ENCODE measurements at places on chromosomes 4 and X. TPM values are rescaled to one million over a fixed set of nuclear protein-coding genes. Genes with fewer than 3 reads are reported as not detected.

Gene NWD2
- total RNA-seq, result 29.0 TPM

Gene FAM47A
- not detected for total RNA-seq

Gene FRG2
- not detected for total RNA-seq

DNA sequence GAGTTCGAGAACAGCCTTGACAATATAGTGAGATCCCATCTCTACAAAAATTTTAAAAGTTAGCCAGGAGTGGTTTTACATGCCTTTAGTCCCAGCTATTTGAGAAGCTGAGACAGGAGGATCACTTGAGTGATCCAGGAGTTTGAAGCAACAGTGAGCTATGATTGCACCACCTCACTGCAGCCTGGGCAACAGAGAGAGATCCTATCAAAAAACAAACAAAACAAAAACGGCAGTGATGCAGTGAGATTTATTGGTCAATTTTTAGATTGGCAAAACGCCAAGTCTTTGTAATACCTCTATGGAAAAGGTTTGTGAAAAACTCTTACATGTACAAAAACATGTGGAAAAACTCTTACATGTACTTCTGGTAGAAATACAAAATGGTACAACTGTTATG, 91.3 kb downstream of the PTPN13 start:
- DNase-seq, result no peak

- no peak for DNase-seq
Observed at GRCh38 chrX:48165241-48165640, 31.4 kb downstream of the SSX5 start.

DNA sequence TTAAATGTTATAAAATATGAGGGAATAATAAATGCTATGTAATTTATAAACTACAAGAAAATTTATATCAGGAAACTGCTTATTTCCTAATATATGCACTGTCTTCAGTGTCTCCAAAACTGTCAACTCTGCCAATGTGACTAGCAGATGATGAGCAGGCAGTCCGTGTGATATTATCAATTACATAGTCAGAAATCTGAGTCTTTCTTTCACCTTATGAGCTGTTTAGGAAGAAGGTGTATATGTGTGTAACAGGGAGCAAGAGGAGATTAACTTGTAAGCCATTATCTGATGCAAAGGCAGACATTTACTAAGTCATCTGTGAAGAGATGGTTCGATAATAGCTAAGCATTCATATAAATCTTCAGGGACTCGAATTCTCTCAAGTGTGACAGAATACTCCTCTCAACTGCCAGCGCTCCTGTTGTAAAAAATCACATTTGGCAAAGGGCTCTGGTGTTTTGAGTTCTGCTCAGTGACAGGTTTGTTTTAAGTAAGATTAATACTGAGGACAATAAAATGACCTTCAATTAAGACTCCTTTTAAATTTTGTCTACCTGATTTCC, 79.7 kb downstream of the SNCA start:
- no peak for DNase-seq

Gene CLGN
- total RNA-seq, result not detected

Gene RAP1GDS1
- 40.0 TPM for total RNA-seq

Gene MAGEA1
- total RNA-seq, result not detected

Measured in mesenteric fat pad (tissue), 1 donor.